H7 (cell line): ENCODE measurements at places on chromosomes 5 and 9. TPM values are rescaled to one million over a fixed set of nuclear protein-coding genes. Genes with fewer than 3 reads are reported as not detected.

- DNase-seq: peak; percentile 16
Observed at GRCh38 chr5:56637321-56637920, 177.9 kb upstream of the MAP3K1 start.

DNA sequence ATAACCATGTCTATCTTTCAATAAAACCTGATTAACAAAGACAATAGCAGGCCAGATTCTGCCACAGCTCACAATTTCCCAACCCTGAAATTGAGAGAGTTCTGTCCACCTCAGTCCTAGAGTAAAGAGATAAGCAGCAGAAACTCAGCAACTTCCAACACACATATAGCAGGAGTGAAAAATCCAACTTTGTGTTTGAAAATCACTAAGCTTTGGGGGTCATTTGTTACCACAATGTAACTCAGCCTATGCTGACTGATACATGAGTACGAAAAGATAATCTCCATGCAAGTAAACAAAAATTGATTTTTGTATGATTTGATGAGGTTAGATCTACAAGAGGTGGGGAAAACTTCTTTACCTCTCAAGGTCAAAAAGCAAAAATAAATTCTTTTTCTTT, 231.0 kb upstream of the DAPK1 start:
- no peak for DNase-seq

- DNase-seq: no peak
Observed at GRCh38 chr9:121252104-121252851, 15.7 kb upstream of the GSN start.

GRCh38 chr5:168307925-168308584, 16.6 kb downstream of the WWC1 start:
- no peak for DNase-seq

DNA sequence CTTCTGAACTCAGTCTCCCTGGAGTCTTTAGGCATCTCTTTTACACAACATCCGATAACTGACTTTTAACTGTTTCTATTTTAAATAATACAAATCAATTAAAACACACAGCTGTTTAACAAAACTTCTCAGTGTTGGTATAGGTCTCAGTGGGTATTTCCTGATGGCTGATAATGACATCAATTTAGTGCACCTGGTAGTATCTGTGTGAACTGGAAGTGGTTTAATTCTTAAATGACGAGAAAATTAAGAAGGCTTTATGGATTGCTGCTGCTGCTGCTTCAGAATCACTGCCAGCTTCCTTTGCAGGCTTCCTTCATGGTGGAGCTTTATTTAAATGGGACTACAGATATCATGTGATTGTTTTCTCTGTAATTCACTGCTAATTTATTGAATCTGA, 92.3 kb downstream of the RPS23 start:
- DNase-seq: no peak

DNA sequence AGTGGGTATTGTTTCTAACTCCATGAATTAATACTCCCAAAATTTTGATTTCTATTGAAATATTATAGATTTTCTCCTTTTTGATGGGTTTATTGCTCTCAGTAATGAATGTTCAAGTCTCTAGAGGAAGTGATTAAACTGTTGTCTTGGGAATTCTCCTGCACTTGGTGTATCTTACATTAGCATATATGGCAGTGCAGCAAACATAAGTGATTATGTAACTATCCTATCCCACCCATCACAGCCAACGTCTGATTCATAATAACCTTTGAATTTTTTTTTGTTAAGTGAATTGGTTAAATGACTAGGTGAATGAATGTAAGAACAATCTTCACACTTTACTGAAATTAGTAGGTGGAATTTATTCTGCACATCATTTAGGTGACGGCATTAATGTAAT, 483.7 kb downstream of the TAF11L14 start:
- DNase-seq: no peak

DNA sequence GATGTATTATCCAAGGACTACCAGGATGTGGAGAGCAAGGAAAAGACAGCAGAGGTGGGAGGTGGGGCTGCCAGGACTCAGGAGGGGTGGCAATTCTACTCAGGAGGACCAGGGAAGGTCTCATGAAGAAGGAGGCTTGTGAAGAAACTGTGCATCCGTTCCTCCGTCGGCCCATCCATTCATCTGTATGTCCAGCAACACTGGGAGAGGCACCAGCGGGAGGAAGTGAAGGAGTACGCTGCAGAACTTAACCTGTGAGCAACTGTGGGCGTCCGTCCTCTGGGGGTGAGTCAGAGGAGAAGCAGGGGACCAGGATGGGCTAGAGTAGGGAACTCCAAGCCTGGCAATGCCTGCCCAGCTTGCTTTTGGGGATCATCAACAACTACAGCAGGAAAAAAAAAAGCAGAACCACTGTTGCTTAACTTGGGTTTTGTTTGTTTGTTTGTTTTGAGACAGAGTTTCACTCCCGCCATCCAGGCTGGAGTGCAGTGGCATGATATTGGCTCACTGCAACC, 47.3 kb upstream of the NEURL1B start:
- DNase-seq: no peak

Gene ACSL6
- 0.28 and 0.85 TPM in 2 replicates for total RNA-seq

Gene PDE6A
- total RNA-seq: not detected in 2 replicates
